ENCODE measurements at places on chromosomes 3 and 15. TPM values are rescaled to one million over a fixed set of nuclear protein-coding genes. Genes with fewer than 3 reads are reported as not detected.

DNA sequence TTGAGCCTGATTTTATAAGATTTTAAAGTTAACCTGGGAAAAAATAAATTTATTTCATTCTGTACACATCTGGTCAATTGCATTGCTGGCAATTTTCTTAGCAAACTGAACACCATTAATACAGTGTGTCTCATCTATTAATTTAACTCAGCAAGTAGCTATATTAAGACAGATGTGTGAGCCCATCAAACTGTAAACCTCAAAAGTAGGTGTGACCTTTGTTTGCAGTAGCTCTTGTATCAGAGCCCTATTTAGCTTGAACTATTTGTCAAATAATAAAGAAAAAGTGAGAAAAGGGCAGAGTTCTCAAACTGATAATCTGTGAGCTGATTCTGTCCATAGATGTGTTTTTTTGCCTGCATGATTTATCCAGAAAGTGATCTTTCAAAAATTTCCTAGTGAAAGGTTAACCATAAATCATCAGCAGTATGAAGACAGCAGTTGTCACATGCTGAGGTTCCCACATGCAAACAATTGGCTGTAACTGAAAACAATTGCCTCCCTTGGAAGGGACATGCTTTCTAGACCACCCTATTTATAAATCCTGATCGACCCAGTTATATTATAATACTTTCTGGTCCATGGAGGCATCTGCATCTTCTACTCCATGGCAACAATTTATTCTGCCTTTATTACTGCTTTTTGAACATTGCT, 646.5 kb downstream of the NSUN3 start:
- no peak overlapping the region for H3K4me3 ChIP-seq
- no peaks in the 10 kb centered on the region for H3K4me1 ChIP-seq
- H3K27ac ChIP-seq: no peak overlapping the region

DNA sequence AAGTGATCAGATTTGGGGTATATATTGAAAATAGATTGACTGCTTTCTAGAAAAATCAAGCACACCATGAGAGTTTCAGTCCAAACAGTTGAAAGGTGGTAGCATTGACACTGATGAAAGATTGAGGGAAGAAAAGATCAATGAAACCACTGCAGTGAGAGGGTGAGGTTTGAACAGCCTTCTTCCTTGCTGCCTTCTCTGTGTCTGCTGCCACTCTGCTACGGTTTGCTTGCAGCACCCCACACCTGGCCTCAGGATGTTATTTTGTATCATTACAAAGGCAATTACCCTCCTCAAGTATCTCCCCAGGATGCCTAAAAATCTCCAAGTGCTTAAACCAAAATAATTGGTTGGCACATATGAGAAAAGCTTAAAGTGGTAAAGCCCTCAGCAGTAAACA, 683.6 kb upstream of the ARPP21 start:
- H3K4me3 ChIP-seq: no peak overlapping the region
- no peak overlapping the region for H3K27ac ChIP-seq
- no peak for DNase-seq
- H3K36me3 ChIP-seq: no peaks in the 10 kb centered on the region
- H3K27me3 ChIP-seq: no peaks in the 10 kb centered on the region

DNA sequence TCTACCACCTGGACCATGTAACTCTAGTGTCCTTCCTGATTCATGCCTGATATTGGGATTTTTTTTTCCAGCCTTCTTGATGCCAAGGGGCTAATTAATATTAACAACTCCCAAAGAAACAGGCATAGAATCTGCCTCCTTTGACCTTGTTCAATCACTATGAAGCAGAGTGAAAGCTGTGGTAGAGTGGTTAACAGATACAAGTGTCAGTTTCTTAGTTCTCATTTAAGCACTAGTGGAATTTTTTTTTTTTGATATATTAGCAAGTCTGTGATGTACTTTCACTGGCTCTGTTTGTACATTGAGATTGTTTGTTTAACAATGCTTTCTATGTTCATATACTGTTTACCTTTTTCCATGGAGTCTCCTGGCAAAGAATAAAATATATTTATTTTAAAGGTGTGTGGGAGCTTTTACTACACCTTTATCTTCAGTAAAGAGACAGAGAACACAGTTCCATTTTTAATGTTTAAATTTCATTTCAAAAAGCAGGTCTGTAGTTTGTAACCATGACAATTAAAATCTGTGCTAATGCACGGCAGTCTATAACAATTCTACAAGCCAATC, 67.1 kb downstream of the TOP2B start:
- H3K4me3 ChIP-seq: no peak overlapping the region
- no peak overlapping the region for H3K27ac ChIP-seq
- H3K36me3 ChIP-seq: peaks cover 60% of the 10 kb centered on the region
- no peaks in the 10 kb centered on the region for H3K27me3 ChIP-seq

- H3K27ac ChIP-seq: no peak overlapping the region
- DNase-seq: no peak
- H3K4me3 ChIP-seq: no peak overlapping the region
- peaks cover 15% of the 10 kb centered on the region for H3K4me1 ChIP-seq
- H3K27me3 ChIP-seq: no peaks in the 10 kb centered on the region
Observed at GRCh38 chr3:71600646-71601288, 17.2 kb upstream of the FOXP1 start.

DNA sequence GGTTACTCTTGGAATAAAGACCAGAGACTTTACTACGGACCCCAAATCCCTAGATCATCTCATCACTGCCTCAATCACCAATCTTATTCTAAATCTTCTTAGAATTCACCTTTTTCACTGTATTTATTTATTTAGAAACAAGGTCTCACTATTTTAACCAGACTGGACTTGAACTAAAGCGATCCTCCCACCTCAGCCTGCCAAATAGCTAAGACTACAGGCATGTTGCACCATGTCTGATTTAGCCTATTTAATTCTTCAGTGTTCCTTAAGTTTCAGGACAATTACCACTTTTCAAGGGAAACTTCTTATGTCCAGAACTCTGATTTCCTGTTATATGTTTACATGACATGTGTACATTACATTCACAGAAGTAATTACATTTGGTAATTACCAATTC, 238.0 kb upstream of the COL8A1 start:
- H3K4me3 ChIP-seq: no peak overlapping the region
- no peak for DNase-seq
- peaks cover 10% of the 10 kb centered on the region for H3K4me1 ChIP-seq
- H3K27ac ChIP-seq: peak overlapping the region; percentile 14

GRCh38 chr3:58560771-58561311, 16.4 kb downstream of the FAM107A start:
- DNase-seq: peak; percentile 67
- no peak overlapping the region for H3K27ac ChIP-seq
- peaks cover 20% of the 10 kb centered on the region for H3K4me1 ChIP-seq
- peaks cover 4% of the 10 kb centered on the region for H3K27me3 ChIP-seq
- no peaks in the 10 kb centered on the region for H3K36me3 ChIP-seq

- no peak overlapping the region for H3K4me3 ChIP-seq
- H3K27me3 ChIP-seq: no peaks in the 10 kb centered on the region
- no peak overlapping the region for H3K27ac ChIP-seq
- no peak for DNase-seq
- no peaks in the 10 kb centered on the region for H3K4me1 ChIP-seq
Observed at GRCh38 chr3:18208856-18209255, 216.3 kb downstream of the SATB1 start.

GRCh38 chr3:154818676-154819255, 261.4 kb upstream of the MME start:
- no peak overlapping the region for H3K4me3 ChIP-seq
- no peaks in the 10 kb centered on the region for H3K27me3 ChIP-seq
- DNase-seq: no peak
- H3K27ac ChIP-seq: no peak overlapping the region
- H3K4me1 ChIP-seq: no peaks in the 10 kb centered on the region
- no peaks in the 10 kb centered on the region for H3K36me3 ChIP-seq

DNA sequence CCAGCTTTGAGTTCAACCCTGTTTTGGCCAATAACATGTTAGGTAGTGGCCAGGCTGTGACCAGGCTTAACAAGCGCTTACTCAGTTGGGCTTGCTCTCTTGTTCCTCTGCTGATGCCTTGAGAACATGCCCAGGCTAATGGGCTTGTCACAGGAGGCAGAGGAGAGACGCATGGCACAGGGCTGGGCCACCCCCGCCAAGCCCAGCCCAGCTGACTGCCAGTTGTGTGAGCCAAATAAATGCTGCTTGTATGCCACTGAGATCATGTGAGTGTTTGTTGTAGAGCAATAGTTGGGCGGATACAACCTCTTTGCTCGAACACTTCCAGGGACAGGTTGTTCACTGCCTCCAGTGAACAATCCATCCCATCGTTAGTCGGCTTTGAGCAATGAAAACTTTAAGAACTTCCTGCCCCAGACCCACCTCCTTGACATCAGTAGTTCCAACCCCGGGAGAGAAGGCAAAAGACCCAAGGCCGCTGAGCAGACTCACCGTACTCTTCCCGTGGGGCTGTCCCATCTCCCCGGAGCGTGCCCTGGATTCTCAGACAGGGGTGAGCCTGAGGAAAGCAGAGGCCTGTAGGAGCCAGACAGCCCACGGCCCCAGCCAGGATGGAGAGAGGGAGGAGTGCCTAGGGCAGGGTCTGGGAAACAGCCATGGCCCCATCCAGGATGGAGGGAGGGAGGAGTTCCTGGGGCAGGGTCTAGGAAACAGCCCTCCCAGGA, 4.1 kb downstream of the PLA2G4F start:
- no peak overlapping the region for H3K4me3 ChIP-seq
- peak overlapping the region; percentile 63 for H3K27ac ChIP-seq
- H3K27me3 ChIP-seq: no peaks in the 10 kb centered on the region
- no peak for DNase-seq
- H3K36me3 ChIP-seq: no peaks in the 10 kb centered on the region

DNA sequence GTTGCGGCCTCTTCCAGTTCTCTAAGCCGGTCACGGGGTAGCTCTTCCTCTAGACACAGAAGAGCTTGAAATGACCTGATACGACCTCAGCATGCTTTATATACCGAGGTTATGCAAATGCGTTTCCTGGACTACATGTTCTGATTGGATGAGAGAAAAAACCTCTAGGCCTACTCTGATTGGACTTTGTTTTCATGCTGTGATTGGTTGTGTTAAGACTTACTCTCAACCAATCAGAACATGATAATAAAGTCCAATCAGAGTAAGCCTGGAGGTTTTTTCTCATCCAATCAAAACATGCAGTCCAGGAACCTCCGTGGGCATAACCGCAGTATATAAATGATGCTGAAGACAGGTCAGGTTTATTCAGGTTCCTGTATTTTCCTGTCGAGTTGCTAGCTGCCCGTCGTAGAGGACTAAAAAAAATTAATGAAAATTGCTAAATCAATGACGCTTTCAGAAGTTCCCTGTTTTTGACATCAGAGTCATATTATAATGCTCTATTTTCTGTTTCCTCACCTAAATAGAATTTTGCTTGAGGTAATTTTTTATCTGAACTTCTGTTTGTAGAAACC, 177.4 kb downstream of the POTEB3 start:
- no peak overlapping the region for H3K27ac ChIP-seq
- no peak for DNase-seq
- peaks cover 8% of the 10 kb centered on the region for H3K4me1 ChIP-seq
- no peaks in the 10 kb centered on the region for H3K27me3 ChIP-seq

XCR1 gene
- total RNA-seq: not detected
